ENCODE measurements at places on chromosomes 2 and 18.
A peak's percentile ranks its signal among the peaks of the same experiment; 100 is the strongest.

DNA sequence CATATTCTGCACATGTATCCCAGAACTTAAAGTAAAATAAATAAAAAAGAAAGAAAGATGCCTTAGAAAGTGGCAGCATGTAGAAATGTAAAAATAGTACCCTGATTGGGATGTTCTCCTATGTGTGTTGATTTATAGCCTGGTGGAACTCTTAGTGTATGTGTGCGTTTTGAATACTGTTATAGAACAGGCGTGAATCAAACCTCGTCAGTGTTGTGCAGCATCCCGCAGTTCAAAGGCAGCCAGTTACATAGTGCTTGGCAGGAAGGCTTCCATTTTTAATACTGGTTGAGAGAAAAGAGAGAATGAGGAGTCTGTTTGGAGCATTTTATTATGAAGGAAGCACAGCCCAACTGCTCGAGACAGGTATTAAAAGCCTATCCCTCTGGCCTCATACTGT is 49.4 kb downstream of the TANC1 start:
- DNase-seq, result no peak

DNA sequence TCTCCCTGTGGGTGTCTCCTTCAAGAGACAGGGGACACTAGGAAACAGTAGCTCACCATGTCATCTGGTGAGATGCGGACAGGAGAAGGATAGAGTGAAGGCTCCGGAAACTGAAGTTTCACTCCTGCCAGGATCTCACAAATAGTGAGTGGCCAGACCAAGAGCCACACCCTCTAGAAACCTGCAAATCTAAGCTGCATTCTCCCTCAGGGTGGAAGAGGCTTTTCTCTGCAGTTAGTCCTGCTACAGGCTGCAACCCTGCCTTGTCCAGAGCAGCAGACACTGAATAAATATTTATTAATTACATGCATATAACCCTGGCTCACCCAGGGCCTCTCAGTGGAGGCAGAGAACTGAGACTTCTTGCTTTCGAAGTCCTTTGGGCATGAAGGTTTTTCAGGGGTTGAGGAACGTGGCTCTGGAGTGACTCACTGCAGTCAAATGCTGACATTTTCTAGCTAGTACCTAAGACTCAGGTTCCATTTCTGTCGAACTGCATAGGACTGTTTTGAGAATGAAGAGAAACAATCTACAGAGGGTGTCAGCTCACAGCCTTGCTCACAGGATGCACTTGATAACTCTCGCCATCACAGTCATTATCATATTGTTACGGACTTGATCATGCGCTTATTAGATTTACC is 87.3 kb downstream of the ACTR2 start:
- DNase-seq, result no peak

DNA sequence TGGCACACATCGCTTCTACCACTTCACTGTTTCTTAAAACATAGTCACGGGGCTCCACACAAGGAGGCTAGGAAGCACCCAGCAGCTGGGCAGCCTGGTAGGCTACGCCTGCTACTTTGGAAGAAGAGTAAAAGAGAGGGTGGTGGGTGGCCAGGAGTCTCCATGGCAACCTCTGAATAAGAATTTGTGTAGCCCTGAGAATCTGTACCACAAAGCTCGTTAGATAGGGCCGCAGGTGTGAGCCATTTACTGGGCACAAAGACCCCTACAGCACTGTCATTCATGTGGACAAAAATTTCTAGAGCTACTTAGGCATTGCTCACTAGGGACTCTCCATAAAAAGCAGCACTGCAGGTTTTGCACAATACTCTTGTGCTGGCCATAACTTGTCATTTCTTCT is 166.4 kb upstream of the MSH6 start:
- no peak for DNase-seq

DNA sequence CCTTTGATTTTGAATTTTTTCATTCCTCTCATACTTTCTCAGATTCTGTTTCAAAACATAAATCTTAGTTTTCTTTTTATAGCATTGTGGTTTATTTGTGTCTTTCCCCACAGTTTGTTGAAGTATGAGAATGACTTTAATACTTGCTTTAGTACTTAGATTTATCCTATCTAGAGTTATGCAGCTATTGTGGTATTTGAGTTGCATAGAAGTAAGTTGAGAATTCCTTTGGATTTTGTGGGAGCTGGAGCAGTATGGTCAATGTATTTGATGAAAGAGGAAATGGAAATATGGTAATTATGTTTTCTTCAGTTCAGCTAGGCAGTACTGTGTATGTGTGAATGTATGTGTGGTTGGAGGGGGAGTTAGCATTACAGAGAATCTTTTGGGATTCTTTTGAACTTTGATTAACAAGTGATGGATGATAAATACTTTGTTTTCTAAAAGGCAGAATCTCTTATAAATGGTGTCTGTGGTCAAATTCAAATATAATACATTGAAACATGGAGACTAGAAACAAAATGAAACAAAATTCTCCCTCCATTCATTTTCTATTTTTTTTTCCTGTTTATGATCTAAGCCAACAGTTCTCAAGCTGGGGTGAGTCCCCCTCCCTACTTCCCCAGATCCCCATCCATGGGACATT is 3.0 kb downstream of the ACVR2A start:
- no peak for DNase-seq

GRCh38 chr2:183709829-183710228 is 585.6 kb downstream of the NUP35 start:
- DNase-seq, result no peak

- no peak for DNase-seq
Observed at GRCh38 chr2:199602271-199602895, 144.6 kb upstream of the SATB2 start.

- no peak for DNase-seq
Observed at GRCh38 chr18:44697315-44697714, 16.6 kb downstream of the SETBP1 start.

DNA sequence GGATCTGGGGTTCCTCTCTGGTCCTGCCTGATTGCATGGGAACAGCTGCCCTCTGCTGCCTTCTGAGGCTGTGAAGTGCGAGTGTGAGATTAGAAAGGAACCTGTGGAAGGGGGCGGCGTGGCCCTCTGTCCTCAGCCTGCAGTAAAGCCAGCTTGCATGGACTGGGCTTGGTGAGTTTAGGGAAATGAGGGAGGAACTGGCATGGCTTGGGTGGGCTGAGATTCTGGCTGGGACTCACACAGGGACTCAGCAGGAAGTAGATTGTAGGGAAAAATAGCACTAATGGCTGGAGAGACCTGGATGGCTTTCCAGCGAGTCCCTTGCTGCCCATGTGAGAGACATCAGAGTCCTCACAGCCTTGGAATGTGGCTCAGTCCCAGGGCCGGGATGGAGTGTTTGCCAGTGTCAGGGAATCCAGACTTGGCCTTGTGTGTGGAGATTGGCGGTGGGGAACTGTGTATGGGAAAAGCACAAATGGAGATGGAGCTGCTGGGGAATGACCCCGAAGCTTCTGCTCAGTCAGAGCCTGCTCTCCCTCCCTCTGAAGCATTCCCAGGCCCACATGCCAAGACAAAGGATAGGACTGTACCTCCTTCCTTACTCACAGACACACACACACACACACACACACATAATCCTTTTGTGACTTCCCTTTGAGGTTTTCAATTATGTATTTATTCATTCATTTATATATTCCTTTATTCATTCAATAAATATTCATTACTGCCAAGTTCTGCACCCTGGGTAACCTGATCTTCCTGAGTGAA is 115.4 kb downstream of the ACAA2 start:
- no peak for DNase-seq

- DNase-seq, result peak; percentile 23
Observed at GRCh38 chr2:54724560-54725342, 1.3 kb downstream of the EML6 start.

GRCh38 chr2:176149939-176150583 is 1.3 kb upstream of the HOXD4 start:
- DNase-seq, result no peak

DNA sequence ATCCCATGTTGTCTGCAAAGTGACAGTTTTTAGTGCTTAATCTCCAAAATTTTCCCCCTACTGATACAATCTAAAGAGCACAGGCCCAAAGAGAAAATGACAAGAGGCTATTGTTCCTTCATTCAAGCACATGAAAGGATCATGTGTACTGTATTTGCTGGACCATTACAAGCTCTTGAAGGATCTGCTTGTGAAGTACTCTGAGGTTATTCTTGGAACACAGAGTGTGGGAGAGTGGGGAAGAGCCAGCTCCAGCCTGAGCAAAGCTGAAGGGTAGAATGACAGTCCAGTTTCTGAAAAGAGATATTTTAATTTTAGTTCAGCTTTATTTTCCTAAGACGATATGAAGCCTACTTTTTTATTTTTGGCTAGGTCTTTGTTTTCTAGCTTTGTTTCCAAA is 112.2 kb downstream of the GALNT3 start:
- DNase-seq, result no peak

GRCh38 chr2:24247592-24247991 is 72.7 kb downstream of the FAM228A start:
- no peak for DNase-seq

GRCh38 chr2:239322416-239323086 is 78.3 kb downstream of the HDAC4 start:
- peak; percentile 58 for DNase-seq

- DNase-seq, result no peak
Observed at GRCh38 chr2:127164761-127165538, 55.1 kb downstream of the CYP27C1 start.

DNA sequence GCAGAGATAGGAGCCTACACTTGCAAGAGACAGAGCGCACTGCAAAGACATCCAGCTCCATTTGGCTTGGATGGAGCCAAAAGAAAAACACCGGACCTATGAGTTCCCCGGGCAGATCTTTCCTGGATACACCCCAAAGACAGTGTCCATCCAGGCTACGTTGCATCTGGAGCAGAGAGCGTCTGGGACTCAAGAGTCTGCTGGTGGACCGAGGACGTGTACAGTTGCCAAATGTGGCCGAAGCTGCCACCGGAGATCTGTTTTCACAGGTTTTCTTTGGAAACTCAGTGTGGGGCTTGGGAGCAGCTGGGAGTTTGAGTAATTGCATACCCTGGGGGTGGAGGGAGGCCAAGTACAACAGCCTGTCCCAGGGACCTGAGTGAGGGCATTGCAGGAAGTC is 192.3 kb upstream of the OSR1 start:
- DNase-seq, result no peak

DNA sequence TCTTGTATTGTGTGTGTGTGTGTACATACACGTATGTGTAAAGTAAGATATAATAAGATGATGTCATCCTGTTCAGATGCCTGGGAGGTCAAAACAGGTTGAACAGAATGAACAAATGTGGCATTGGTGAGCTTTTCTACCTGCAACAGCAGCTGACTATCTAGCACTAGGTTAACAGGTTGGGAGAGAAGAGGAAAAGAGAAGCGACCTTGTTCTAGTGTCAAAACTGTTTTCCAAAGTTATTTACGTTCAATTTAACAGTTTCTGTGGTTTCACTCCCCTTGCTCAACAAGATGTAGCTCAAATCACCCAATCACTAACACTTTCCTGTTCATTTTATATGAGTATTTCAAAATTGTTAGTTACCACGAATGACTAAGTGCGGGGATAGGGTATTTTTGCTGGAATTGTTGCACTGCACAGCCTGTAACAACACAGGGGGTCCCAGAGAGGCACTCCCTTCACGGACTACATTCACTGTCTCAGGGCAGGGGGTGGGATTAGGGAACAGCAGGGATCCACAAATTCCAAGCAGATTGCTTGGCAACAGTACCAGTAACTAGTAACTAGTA is 67.5 kb upstream of the DTNB start:
- no peak for DNase-seq

DNA sequence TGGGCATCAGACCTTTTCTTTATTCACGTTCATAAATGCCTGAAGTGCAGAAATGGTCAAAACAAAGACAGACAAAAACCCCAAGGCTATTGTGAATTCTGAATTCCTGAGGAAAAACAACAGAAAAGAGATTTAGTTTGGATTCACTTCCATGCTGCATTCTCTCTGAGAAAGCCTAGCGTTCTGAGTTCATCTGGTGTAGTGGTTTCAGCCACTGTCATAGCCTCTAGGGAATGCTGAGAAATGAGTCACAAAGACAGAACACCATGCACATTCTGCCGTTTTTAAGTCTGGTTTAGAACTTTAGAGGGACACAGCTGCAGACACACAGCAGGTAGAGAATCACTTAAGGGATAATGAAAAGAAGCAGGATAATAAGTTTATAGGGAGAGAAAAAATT is 93.8 kb downstream of the LRP1B start:
- DNase-seq, result no peak

- DNase-seq, result no peak
Observed at GRCh38 chr2:142291969-142292368, 161.2 kb upstream of the LRP1B start.

DNA sequence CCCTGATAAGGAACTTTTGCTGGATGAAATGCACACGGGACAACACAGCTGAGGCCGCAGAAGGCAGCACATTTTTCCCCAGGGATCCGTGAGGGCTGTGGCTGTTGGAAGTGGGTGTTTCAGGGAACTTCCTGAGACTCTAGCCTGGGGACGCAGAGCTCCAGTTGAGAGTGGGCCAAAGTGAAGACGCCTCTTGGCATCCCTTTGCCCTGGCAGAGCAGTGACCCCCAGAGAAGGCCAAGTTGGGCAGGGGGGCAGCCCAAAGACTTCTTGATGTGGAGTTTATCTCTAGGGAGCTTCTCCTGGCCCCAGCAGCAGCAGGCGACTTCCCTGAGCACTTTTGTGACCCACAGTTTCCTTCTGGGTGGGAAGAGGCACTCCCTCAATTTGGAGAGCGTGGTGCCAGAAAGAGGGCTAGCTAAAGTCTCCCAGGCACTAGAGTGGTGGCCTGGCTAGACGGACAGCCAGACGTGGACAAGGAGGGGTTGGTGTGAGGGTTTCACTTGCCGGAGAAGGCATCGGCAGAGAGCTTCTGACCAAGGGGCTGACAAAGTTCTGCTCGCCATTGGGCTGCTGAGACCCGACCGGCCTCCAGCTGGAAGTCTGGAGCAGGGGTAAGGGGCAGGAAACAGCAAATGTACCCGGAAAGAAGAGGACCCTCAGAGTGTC is 108.8 kb downstream of the ACKR3 start:
- no peak for DNase-seq

GRCh38 chr18:41917181-41917580 is 37.9 kb upstream of the PIK3C3 start:
- DNase-seq, result no peak

- DNase-seq, result no peak
Observed at GRCh38 chr18:22207021-22207758, 37.8 kb downstream of the GATA6 start.

GRCh38 chr2:86378469-86378868 is 41.0 kb upstream of the REEP1 start:
- DNase-seq, result no peak

- peak; percentile 2 for DNase-seq
Observed at GRCh38 chr18:35376393-35376741, 770 bp downstream of the ZNF396 start.

GRCh38 chr2:161570424-161571050 is 53.7 kb upstream of the SLC4A10 start:
- DNase-seq, result no peak

GRCh38 chr2:29763371-29763770 is 158.0 kb downstream of the ALK start:
- DNase-seq, result no peak

DNA sequence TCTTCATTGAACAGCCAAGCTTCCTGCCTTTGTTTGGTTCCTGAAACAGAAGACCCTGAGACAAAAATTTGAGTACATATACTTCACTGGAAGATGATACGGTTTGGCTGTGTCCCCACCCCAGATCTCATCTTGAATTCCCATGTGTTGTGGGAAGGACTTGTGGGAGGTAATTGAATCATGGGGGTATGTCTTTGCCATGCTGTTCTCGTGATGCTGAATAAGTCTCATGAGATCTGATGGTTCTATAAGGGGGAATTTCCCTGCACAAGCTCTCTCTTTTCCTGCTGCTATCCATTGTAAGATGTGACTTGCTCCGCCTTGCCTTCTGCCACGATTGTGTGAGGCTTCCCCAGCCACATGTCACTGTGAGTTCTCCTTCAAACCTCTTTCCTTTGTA is 76.5 kb downstream of the BABAM2 start:
- no peak for DNase-seq
